ENCODE measurements at places on chromosomes 12 and 14.

DNA sequence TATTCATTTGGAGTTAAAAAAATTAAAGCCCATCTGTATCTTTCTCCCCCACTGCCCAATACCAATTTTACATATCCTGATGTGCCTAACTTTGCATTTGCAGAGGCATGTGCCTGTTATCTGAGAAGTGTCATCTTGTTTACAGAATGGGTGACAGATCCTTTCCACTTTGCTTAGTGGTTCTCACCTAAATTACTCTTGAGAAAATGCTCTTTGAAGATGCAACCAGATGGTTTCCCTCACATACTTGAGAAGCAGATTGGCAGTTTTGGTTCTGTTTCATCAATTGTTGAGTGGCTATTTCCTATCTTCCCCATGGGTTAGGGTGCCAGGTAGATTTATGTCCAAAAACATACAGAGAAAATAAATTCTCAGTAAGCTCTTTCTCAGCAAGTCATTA, 1051.4 kb upstream of the ATXN7L3B start:
- DNase-seq: no peak

GRCh38 chr12:50828121-50828520, 14.6 kb upstream of the TMPRSS12 start:
- no peak for DNase-seq

DNA sequence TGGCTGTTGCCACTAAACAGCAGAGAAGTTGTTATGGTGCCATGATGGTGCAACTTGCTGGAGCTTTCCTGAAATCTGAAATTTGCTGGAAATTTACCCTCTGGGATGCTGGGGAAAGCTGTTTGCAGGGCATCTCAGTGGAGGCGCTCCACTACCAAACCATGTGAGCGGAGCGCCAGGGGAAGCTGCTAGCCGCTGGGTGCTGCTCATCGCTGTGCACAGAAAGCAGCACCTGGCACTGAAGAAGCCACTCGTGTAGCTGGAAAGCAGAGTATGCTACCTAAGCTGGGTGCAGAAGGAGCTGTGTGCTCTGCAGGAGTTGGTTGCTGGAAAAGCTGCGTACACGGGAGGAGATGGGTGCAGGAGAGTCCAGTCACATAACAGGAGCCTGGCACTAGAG, 53.0 kb downstream of the MSRB3 start:
- DNase-seq: no peak

- peak; percentile 51 for DNase-seq
Observed at GRCh38 chr12:104877103-104877705, 80.9 kb downstream of the SLC41A2 start.

DNA sequence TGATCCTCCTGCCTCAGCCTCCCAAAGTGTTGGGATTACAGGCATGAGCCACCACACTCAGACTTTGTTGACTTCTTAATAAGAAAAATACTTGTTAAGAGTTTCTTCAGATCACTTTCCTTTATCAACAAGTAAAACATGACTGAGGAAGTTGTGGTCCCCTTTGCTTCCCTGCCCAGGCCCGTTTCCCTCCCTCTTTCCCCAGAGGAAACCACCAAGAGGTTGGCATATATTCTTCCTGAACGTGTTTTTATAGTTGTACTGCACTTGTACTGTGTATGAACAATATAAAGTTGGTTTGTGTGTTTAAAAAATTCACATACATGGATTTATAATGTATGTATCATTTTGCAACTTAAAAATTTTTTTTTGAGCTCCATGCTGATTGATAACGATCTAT, 28.4 kb downstream of the PTPN11 start:
- no peak for DNase-seq

- DNase-seq: no peak
Observed at GRCh38 chr12:47954058-47954457, 9.3 kb upstream of the TMEM106C start.

- DNase-seq: no peak
Observed at GRCh38 chr14:48974994-48975393, 611.2 kb downstream of the RPS29 start.

DNA sequence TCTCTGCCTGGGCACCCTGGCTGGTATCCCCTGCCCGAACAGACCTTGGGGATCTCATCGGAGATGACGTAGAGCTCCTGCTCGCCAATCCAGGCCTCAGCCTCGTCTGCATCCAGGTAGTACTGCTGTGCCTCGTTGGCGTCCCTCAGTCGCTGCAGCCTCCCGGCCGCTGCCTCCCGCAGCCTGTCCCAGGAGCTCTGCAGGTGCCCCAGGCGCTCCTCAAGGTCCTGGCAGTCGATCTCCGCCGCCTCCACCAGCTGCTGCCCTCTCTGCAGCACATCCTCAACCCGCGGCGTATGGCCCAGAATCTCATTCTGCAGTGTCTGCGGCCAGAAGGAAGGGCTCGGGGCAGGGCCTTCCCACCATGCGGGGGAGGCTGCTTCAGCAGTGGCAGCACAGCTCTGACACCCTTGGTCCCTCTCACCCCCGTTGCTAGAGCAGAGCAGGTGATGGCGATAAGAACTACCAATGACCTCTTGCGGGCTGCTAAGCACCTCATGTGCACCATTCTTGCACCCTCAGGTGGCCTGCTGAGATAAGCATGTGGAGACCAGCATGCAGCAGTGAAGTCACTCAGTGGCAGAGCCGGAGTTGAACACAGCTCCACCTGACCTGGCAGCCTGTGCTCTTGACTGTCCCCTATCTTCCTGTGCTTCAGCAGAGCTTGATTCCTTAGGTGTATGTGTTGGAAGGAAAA, 71.0 kb downstream of the PLEKHG3 start:
- no peak for DNase-seq

DNA sequence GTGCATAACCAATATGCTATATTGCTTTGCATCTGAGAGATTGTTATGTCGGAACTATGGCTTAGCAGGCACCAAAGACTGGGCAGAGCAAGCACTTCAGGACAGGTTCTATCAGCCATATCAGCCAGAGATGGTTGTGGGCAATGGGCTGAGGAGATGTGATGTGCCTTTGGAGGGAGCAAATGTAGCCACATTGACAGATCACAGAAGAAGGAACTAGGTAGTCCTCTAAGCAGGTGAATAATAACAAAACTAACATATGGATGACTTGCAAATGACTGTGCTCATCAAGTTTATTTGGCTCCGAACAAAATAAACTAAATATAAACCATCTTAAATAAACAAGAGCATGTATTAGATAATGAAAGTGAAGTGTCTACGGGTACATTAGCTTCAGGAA, 291.7 kb downstream of the RMST start:
- DNase-seq: no peak

GRCh38 chr12:27164330-27165040, 79.6 kb upstream of the STK38L start:
- no peak for DNase-seq

GRCh38 chr12:16881986-16882570, 276.1 kb upstream of the LMO3 start:
- DNase-seq: no peak

DNA sequence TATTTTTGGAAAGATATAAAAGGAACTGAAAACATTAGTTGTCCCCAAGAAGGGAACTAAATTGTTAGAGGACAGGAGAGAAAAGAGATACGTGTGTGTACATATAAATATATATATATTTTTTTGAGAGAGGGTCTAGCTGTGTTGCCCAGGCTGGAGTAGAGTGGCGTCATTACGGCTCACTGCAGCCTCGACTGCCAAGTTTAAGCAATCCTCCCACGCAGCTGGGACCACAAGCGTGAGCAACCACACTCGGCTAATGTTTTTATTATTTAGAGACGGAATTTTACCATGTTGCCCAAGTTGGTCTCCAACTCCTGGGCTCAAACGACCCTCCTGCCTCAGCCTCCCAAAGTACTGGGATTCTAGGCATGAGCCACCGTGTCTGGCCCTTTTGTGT, 16.2 kb upstream of the NOP2 start:
- no peak for DNase-seq

- DNase-seq: no peak
Observed at GRCh38 chr14:104157016-104157928, 18.9 kb downstream of the KIF26A start.

GRCh38 chr14:95058491-95058890, 98.8 kb downstream of the DICER1 start:
- DNase-seq: no peak

- peak; percentile 71 for DNase-seq
Observed at GRCh38 chr14:99274346-99275221, 2.6 kb upstream of the BCL11B start.

GRCh38 chr12:118850244-118850825, 131.0 kb upstream of the SRRM4 start:
- no peak for DNase-seq

GRCh38 chr14:91282954-91283645, 38.6 kb upstream of the GPR68 start:
- DNase-seq: no peak

DNA sequence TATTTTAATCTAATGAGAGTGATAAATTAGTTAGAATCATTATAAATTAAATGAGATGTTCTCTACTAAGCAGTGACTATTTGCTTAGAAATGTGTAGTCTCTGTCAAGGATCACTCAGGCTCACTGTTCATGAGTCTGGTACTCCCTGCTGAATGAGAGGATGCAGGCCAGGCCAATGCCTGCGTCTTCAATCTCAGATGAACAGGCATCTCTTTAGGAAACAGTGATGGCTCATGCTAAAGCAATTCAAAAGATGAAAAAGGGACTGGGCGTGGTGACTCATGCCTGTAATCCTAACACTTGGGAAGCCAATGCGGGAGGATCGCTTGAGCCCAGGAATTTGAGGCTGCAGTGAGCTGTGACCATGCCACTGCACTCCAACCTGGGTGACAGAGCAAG, 106.8 kb downstream of the ZFC3H1 start:
- no peak for DNase-seq

DNA sequence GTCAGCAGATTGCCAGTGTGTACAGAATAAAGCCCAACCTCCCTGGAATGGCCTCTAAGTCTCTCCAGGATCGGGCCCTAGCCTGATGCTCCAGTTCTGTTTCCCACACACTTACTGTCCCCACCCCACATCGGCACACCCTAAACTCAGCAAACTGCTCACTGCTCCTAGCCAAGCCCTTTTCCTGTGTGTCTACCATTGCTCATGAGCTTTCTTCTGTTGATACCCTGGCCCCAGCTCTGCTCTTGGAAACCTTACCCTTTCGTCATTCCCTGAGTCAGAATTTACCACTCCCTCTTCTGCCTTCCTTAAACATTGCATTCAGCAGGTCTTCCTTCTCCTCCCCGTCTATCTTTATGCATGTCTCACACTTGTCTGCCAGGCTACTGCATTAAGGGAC, 158.9 kb downstream of the TMX1 start:
- DNase-seq: no peak

GRCh38 chr12:106138633-106139421, at the start of gene NUAK1:
NUAK1 (minus strand) TSS chr12:106138954; CDS start chr12:106138653, 301 bp downstream.
- peak; percentile 9 for DNase-seq

DNA sequence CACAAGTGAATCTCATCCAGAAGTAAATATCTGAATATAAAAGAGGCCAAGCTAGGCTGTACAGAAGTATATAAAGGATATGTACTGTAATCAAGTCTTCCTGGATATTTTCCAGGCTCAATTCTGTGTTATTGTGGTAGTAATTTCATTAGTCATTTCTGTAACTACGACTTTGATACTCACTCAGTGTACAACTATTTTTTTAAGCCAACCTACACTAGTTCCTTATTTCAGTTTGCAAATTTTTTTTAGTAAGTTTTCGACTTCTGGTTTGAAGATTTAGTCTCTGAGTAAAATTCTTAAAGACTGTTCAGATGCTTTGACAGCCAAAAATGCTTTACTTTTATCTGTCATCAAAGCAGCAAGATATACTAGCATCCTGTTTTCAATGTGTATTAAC, 130.8 kb downstream of the CAPZA3 start:
- no peak for DNase-seq

DNA sequence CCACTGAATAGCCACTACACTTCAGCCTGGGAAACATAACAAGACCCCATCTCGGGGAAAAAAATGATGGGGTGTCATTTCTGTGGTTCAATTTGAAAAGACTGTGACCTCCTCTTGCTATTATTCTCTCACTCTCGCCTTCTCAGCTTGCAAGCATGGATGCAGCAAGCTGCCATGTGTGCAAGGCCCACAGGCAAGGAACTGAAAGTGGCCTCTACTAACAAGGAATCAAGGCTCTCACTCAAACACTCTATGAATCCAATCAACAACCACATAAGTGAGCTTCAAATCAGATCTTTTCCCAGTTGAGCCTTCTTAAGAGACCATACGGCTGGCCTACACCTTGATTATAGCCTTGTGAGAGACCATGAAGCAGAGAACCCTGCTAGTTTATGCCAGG, 17.9 kb upstream of the DHRS7 start:
- no peak for DNase-seq

DNA sequence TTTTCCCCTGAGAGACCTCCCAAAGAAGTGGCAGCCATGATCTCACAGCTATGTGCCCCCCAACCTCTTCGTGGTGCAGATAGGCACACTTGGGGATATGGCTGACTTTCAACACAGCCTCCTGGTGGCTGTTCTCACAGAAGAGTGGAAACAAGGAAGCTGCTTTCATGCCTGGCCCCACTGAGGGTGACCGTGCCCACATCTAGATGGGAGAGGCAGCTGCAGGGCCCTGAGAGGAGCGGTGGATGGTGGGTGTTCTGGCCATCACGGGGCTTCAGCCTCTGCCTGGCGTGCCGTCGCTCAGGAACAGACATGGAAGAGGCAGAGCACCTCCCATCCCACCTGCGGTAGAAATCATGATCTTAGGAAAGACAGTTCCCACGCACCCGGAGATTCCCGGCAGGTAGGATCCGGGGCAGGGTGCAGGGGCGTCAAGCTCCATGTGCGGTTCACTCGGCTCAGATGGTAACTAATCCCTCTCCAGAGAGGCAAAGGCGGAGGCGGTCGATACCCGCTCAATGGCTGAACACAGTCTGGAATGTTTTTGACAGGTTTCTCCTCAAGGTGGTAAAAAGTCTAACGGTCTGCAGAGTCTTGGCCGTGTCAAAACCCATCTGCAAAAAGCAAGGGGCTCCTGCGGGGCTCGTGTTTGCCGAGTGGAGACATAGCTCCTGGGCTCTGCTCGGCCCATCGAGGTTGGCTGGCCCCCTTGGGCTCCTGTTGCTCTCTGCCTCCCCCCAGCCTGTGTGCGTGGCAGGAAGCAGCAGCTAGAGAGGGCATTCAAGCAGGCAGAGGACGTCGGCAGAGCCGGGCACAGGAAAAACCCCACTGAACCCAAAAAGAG, 225.2 kb upstream of the RTL1 start:
- no peak for DNase-seq

- DNase-seq: no peak
Observed at GRCh38 chr12:124904306-124905098, 9.9 kb downstream of the UBC start.

DNA sequence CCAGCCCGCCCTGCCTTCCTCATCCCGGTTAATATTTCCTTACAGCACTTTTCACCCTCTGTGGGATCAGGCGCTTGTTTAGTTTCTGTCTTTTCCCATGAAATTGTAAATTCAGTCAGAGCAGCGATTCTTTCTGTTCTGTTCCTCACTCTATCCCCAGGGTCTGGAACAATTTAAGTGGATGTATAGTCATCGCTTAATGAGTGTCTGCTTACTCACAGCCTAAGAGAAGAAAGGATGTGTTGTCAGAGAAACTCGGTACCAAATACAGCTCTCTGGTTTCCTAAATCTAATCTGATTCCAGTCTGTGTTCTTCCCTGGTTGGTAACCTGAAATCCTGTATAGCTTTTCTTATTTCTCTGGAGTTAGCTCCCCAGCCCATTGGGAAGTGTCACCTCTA, 44.9 kb downstream of the FOS start:
- DNase-seq: no peak

GRCh38 chr14:67432050-67432564, 20.1 kb upstream of the PLEK2 start:
- DNase-seq: no peak

- no peak for DNase-seq
Observed at GRCh38 chr12:121167232-121167820, 34.6 kb downstream of the P2RX7 start.

- no peak for DNase-seq
Observed at GRCh38 chr12:12835378-12836146, 22.4 kb downstream of the DDX47 start.

Data from CD4-positive, alpha-beta T cell treated with Interleukin-10 for 1 hour (primary cell).